NCI-H2081 treated with DMSO at 0.1 percent for 48 hours (cell line): ENCODE measurements at places on chromosomes 6 and 20.

- DNase-seq, result no peak
Measured at GRCh38 chr6:113181164-113181563, 676.0 kb upstream of the MARCKS start.

- DNase-seq, result no peak
Measured at GRCh38 chr20:41587956-41588355, 30.2 kb downstream of the CHD6 start.

GRCh38 chr20:57788936-57789613 lies 79.3 kb upstream of the PMEPA1 start:
- no peak for DNase-seq

- DNase-seq, result no peak
Measured at GRCh38 chr20:3874194-3874844, 14.9 kb upstream of the PANK2 start.

- DNase-seq, result no peak
Measured at GRCh38 chr6:167469672-167470071, 144.8 kb downstream of the TTLL2 start.

DNA sequence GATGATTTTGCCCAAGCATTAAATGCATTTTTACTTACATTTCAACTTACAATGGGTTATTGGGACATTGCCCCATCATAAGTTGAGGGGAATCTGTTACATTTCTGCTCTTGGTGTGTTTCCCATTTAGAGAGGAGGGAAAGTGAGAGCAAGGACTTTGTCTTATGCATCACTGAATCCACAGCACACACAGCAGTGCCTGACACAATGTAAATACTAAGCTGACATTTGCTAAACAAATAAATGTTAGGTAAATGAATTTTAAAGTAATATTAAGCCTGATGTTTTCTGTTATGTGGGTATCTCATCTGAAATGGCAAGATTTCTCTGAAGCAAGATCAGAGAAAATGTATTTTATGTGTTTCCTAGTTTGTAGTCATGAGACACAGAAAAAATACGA lies 143.6 kb upstream of the STXBP5 start:
- no peak for DNase-seq

- DNase-seq, result no peak
Measured at GRCh38 chr6:132495604-132496079, 17.3 kb downstream of the STX7 start.

DNA sequence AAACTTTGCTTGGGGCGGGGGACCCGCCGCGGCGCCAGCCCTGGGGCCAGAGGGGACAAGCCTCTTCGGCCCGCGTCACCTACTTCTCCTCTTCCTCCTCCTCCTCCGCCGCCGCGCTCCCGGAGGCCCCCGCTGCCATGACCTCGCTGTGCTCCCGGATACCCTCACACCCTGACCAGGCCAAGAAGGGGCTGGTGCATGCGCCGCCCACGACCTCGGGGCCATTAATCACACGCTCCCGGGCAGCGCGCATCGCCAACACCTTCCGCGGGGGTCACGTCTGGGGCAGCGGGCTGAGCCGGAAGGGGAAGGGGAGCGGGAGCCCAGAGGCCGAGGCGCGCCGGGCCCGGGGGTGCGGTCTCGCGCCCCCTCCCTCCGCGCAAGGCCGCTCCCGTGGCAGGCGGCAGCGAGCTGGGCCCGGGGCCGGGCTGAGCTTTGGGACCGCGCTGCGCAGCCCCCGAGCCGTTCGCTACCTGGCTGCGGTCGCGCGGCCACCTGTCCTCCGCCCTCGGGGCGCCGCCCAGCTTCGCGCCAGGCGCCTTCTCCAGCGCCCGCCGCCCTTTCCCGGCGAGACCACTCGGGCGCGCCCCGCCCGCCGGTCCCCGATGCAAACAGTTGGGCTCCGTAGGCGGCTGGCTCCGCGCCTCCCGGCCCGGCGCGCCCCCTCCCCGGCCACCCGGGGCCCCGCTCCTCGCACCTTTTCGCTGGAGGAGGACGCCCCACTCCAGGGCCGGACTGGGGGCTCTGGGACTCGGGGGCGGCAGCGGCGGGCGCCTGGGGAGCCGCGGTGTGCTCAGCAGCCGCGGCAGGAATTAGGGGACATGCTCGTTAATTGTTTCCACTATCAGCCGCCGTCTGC lies 575 bp upstream of the CNR1 start:
- DNase-seq, result no peak

DNA sequence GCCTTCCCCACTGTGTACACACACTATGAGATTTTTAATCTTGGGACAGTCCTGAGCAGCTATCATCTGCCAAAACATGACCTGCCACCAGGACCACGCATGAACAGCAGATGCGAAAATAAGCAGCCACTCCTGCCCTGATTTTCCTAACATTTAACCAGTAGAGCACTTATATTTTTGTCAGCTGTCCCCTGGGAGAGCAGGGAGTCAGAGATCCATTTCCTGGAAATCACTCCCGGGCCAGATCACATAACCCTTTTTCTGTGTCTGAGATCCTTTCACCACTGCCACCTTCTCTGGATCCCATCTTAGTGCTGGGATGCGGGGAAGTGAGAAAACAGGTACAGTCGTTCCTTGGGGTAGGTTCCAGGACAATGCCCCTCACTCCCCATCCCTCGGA lies 5.7 kb downstream of the SDCBP2 start:
- DNase-seq, result no peak

- DNase-seq, result no peak
Measured at GRCh38 chr6:111846492-111847409, 26.5 kb downstream of the FYN start.
